ENCODE measurements at places on chromosomes 13 and 19. TPM values are rescaled to one million over a fixed set of nuclear protein-coding genes. Genes with fewer than 3 reads are reported as not detected.

- no peak for DNase-seq
These were observed 75.7 kb upstream of the ZNF91 start for GRCh38 chr19:23470873-23471545.

DNA sequence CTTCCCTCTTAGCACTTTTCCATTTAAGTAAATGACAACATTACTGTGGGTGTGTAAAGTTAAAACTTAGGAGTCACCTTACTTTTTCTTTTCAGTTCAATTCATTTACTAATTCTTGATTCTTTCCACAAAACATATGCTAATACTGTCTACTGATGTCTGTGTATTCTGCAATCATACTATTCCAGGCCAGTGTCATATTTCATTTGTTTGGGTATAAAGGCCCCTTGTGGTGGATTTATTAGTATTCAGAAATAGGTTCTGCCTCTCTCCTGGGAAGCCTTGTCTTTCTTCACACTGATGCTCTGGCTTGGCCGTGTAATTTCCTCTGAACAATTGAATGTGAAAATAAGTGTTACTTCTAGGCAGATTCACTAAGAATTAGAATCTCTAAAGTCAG, 621.9 kb upstream of the SPRY2 start:
- no peak for DNase-seq

DNA sequence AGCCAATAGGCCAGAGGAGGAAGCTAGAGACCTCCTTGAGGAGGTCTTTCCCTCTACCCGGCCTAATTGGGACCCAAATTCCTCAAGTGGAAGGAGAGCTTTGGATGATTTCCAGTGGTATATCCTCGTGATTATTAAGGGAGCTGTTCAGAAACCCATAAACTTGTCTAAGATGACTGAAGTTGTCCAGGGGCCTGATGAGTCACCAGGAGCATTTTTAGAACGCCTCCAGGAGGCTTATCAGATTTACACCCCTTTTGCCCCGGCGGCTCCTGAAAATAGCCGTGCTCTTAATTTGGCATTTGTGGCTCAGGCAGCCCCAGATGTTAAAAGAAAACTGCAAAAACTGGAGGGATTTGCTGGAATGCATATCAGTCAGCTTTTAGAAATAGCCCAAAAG, 198.1 kb downstream of the ZNF486 start:
- no peak for DNase-seq

DNA sequence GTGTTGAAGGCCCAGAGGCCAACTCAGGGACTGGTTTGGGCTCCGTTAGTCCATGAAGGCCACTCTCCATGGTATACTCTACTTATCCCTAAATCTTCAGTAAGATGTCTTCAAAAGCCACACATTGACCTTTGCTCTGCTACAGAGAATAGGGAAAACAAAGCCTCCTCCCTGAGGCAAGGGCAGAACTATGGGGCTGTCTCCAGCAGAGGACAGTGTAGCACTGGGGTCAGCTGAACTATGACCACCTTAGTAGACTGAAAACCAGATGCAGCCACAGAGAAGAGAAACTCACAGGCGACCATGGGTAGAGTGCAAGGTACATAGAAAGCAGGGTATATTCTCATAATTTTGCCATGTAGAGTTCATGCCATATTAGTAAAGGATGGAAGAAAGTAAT, 587.4 kb downstream of the LMO7 start:
- no peak for DNase-seq

DNA sequence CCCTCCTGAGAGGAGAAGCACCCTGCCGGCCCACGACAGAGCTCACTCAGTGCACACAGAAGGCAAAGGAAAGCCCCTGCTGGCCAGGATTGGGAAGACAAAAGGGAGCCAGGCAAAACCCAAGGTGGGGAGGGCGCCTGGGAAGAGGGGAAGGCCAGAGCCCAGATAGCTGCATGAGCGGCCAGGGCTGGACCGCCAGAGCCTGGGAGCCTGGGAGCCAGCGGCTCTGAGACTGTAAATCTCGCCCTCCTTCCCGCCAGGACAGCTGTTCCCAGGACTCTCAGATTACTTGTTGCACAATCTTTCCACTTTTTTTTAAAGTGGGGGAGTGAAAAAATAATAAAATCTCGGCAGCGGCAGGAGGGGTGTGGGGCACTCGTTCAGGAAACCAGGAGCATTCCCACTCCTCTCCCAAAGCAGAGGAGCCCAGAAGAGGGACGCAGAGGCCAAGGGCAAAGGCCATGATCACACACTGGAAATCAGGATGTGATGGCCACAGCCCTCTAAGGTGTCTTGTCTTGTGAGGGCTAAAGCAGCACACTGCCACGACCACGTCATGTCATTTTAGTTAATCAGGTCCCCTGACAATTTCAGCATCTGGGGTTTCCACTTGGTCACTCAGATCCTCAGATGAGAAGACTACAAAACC, 19.6 kb upstream of the EPHX3 start:
- DNase-seq: no peak

GRCh38 chr19:19111136-19111835, 27.0 kb downstream of the TMEM161A start:
- no peak for DNase-seq

DNA sequence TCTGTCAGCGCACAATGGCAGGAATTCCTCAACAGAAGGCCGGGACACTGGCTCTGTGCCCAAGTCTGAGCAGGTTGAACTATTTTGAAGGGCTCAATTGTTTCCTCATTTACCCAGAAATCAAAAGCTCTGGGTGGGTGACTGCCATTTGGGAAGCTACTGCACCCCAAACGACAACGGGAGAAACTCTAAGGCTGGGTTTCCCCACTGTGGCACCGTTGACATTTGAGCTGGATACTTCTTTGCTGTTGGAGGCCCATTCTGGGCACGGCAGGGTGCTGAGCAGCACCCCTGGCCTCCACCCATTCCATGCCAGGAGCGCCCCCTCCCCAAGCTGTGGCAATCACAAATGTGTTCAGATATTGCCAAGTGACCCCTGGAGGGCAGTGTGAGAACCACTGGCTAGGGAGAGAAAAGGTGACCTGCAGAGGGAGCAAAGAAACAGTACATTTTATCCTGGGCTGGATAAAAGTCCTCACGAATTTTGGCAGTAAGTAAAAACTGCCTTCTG, 62.5 kb downstream of the RFX2 start:
- no peak for DNase-seq

- DNase-seq: peak; percentile 50
These were observed 15.5 kb downstream of the KASH5 start for GRCh38 chr19:49403404-49404187.

DNA sequence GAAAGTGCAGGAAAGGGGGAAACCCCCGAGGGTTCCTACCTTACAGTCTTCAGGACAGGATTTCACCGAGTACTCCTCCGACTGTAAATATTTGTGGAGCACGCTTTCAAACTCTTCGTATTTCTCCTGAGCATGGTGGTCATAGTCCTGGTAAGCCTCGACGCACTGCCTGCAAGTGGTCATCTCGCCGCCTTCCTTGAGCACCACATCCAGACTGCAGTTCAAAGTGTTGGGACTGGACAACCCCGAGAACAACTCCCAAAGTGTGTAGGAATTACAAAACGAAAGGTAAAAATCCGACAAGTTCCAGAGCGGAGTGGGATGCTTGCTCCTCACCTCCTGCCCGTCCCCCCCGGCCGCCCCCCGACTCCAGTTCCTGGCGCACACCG, 349.7 kb downstream of the LIG4 start:
- DNase-seq: no peak

DNA sequence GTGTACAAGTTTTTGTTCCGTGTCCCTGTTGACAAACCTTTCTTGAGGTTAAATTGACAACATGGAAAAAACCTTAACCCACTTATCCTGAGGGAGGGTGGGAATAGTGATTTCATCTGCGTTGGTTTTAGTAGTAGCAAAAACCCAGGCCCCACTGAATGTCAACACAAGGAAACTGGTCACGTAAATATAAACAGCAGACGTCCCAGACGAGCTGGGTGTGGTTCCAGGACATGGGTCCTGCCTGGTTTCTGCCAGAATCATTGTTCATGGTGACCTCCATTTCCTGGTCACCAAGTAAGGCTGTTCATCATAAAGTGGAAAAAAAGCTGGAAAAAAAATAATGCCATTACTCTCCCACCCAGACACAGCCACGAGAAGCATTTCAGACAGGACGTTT, 16.9 kb upstream of the F2RL3 start:
- DNase-seq: no peak

GRCh38 chr19:48813123-48813913, 2.5 kb upstream of the BCAT2 start:
- DNase-seq: no peak

GRCh38 chr19:38892841-38893240, 6.6 kb downstream of the SIRT2 start:
- DNase-seq: no peak

The DAND5 gene
- total RNA-seq: not detected

The ZNF415 gene
- total RNA-seq: 3.7 TPM

The SYT3 gene
- not detected for total RNA-seq

The NAXD gene
- 22.7 TPM for total RNA-seq

Measured in activated CD8-positive, alpha-beta T cell treated with anti-CD3 and anti-CD28 coated beads for 36 hours (primary cell).